ENCODE measurements at places on chromosomes 12 and 14.

DNA sequence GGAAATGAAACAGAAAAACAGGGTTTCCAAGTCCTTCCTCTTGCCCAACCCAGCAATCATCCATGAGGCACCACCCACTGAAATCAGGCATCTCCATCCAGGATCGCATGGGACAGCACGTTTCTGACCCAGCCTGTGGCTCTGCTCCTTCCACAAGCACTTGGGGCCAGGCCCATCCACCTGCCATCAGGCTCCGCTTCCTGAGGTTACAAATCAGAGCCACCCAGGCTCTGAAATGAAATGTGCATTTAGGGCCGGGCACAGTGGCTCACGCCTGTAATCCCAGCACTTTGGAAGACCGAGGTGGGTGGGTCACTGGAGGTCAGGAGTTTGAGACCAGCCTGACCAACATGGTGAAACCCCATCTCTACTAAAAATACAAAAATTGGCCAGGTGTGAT lies 717 bp upstream of the KRT78 start:
- no peak for DNase-seq

DNA sequence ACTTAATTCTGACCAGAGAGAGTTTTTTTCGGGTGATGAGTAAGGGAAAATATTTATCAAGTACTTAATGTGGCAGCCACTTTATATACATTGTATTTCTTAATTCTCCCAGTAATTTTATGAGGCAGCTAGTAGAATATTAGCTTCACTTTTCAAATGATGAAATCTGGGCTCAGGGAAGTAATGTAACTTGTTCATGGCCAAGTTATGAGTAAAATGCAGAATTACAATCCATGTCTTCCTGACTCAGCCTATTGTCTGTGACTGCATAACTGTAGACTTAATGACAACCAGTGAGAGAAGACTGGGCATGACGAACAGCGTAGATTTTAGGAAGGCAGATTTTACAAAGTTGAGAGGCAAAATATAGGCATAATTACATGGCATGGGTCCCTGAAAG lies 106.7 kb upstream of the MIS18BP1 start:
- DNase-seq, result no peak

DNA sequence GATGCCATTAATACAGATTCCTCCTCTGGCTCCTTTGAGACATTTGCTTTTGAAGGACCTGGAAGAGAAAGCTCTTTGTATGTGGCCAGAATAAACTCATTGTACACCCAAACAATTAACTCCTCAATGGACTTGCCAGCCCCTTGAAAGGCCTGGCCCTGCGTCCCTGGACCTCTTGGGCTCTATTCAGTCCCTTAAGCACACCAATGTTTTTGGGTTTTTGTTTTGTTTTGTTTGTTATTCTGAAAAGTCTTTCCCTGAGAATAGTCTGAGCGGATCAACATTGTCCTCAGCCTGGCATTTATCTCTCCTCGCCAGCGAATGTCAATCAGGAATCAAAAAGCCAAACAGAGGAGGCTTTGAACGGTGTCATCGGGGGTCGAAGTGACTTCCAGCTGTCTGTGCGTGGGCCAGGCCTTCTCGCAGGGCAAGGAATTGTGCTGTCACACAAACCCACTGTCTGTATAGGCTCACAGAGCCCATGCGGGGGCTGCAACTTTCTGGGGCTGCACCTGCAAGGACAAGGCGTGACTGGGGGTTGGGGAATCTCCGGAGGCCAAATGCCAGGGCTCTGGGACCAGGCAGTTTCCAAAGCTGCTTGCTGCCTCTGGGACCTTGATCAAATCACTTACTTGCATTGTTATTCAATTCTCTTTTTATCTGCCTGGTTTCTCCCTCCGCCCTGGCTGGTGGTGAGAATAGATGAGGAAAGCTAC lies 108.3 kb downstream of the SMOC1 start:
- DNase-seq, result no peak

DNA sequence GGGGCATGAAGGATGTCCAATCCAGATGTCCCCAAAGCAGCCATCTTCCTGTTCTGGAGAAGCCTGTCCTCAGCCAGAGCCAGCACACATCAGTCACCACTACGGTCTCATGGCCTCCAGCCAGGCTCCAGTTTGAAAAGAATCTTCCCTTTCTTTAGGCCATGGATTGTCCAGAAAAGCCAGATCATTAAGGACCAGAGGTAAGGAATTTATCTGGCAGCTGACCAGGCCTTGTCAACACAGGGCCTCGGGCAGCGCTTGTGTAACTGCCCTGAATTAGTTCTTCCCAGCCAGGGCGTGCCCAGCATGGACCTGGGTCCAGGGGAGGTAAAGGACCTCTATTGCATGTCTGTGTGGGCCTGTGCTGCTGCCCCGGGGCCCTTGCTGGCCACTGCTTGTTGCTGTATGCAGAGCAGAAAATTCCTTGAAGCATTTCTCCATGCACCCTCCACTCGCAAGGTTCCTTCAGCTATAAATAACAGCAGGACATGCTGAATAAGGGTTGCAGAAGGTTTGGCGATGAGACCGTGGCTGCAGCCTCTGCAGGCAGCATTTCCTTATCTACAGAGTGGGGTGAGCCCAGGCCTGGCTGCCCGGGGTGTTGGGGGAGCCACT lies 21.7 kb upstream of the VPS37B start:
- DNase-seq, result no peak

GRCh38 chr14:61106959-61107641 lies 126.1 kb downstream of the SLC38A6 start:
- DNase-seq, result no peak

- no peak for DNase-seq
These were observed 154.5 kb upstream of the FKBP4 start for GRCh38 chr12:2640281-2640680.

GRCh38 chr14:63991833-63992232 lies 139.0 kb downstream of the SYNE2 start:
- no peak for DNase-seq

- no peak for DNase-seq
These were observed 391.2 kb downstream of the RAD51B start for GRCh38 chr14:68210729-68211299.

GRCh38 chr12:53659011-53659551 lies 16.8 kb downstream of the ATP5MC2 start:
- no peak for DNase-seq

DNA sequence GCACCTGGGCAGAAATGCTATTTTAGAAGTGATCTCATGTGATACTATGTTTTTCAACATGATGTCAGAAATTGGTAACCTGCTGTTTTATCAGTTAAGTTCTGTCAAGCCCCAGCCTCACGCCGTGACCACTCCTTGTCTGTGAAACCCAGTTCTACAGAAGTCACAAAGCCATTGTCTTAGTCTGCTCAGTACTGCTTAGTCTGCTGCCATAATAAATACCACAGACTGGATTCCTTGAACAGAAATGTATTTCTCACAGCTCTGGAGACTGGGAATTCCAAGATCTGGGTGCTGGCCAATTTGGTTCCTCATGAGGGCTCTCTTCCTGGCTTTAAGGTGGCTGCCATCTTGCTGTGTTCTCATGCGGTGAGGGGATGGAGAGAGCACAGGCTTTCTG lies 176.9 kb downstream of the PRKCH start:
- DNase-seq, result no peak

GRCh38 chr12:105382771-105383622 lies 52.5 kb downstream of the C12orf75 start:
- DNase-seq, result no peak

- DNase-seq, result no peak
These were observed 155.4 kb downstream of the TMX1 start for GRCh38 chr14:51395361-51395849.

GRCh38 chr12:54300225-54300731 lies 537 bp downstream of the NFE2 start:
- DNase-seq, result no peak

GRCh38 chr12:98883231-98883630 lies 238.1 kb downstream of the APAF1 start:
- DNase-seq, result no peak

DNA sequence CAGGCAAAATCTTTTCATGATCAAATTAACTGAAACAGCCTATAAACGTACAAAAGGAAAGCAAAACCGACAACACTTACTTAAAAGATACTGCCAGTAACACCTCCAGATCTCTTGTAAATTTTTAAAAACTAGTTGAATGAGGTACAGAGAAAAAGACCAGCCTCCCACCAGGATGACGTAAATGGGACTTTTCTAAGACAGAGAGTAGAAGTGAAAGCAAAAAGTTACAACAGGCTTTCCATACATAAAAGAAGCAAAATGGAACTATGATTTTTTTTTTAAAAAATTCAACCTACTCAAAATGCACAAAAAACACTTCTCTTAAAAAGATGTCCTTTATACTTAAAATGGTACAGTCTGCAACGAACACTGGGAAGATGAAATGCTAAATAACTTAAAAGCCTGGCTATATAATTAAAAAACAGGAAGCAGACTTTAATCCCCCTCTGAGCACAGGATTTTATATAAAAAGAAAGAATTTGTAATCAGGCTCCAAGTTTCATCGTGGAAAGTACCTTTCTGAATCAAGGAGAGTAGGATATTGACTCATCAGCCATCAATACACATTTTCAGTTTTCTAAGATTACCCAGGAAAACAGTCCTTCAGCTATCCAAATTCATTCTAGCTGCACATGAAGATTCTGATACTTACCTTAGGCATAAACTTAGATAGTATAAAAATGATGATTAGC lies 14.2 kb upstream of the MYO1A start:
- no peak for DNase-seq

- no peak for DNase-seq
These were observed 35.4 kb upstream of the NTF3 start for GRCh38 chr12:5396541-5396940.

DNA sequence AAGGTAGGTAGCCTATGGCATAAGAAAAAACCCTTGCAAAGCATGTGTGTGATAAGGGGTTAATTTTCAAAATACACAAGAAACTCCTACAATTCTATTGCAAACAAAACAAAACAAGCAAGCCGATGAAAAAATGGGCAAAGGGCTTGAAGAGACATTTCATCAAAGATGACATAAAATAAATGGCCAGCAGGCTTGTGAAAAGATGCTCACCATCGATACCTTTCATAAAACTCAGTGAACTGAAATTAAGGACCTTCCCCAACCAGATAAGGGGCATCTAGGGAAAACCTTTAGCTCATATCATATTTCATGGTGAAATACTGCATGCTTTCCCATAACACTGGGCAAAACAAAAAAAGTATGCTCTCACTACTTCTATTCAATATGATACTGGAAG lies 131.2 kb downstream of the PPM1H start:
- no peak for DNase-seq

GRCh38 chr12:5525783-5526367 lies 94.0 kb downstream of the NTF3 start:
- no peak for DNase-seq

GRCh38 chr12:5070090-5070489 lies 26.4 kb downstream of the KCNA5 start:
- DNase-seq, result no peak

DNA sequence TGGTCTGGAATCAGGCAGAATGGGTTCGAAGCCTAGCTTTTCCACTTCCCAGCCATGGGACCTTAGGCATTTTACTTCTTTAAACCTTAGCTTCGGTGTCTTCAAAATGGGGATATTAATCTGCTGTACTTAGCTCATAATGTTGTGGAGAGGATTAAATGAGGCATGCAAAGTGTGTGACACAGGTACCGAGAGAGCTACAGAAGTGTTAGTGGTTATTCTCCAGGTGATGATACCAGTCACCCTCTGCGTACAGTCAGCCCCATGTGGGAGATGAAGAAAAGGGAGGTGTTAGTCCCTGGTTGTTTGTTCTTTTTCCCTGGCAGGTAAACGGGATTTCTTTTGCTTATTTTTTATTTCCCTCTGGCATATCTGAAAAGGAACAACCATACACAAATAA lies 212.1 kb downstream of the PHLDA1 start:
- DNase-seq, result no peak

DNA sequence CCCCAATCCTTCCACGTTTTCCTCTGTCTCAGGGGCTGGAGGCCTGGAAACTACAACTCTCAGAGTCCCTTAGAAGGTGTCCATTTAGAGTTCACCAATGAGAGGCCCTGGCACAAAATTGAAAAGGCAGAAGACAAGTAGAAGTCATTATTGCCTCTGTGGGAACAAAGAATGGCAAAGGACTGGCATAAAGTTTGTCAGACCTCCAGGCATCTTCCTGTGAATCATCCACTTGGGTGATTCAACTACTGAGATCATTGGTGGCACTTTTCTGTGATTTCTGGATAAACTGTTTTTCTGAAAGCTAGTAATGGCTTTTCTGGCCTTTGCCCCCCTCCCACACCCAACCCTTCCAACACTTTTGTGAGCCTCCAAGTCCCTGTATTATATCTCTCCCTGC lies 42.6 kb upstream of the C12orf42 start:
- DNase-seq, result no peak

- DNase-seq, result no peak
These were observed 326.7 kb downstream of the DPF3 start for GRCh38 chr14:72567226-72567625.

DNA sequence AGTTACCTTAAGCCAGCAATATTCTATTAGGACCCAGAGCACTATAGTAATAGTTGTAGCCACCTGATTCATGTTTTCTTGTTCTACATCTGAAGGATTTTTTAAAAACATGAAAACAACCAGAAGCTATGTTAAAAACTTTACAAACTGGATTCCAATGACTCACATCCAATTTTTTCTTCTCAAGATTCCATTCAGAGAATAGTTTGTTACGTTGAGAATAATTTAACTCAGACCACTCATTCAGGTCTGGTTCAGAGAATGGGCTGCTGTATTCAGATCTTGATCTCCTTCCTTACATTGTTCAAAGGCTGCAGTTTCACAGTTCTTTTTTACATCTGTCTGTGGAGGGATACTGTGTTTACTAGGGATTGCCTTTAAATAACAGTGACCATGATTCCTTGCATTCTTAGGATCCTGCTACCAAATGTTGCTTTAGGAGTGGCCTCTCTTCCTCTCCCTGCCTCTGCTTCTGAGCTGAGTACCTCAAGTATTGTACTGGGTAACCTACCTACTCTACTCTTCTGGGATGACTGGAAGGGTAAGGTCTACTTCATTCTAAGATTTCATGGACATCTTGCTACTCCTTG lies 448.0 kb upstream of the FBXO33 start:
- no peak for DNase-seq

DNA sequence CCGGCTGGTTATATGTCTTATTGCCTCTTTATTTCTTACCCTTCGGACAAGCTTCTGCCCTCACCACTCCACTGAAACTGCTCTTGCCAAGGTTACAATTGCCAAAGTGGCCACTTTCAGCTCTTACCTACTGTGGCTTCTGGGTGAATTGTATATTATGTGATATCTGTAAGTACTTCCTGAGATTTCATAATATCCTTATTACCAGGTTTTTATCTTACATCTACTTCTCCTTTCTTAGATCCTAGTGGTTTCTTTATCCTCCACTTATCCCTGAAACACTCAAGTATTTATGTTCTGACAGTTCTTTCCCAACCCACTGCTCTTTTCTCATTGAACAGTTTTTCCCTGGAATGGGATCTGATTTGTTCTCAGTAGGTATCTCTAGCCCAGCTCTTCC lies 10.5 kb downstream of the CELA1 start:
- DNase-seq, result no peak

GRCh38 chr12:116562090-116562489 lies 2.9 kb downstream of the MAP1LC3B2 start:
- DNase-seq, result no peak

GRCh38 chr14:99570544-99571302 lies 33.3 kb downstream of the CCDC85C start:
- no peak for DNase-seq

GRCh38 chr12:47028186-47028585 lies 51.2 kb upstream of the PCED1B start:
- no peak for DNase-seq

- no peak for DNase-seq
These were observed 17.9 kb upstream of the PTGR2 start for GRCh38 chr14:73833530-73834260.

GRCh38 chr12:89067421-89068187 lies 284.7 kb downstream of the DUSP6 start:
- no peak for DNase-seq
